ENCODE measurements at places on chromosomes 3 and 15.

DNA sequence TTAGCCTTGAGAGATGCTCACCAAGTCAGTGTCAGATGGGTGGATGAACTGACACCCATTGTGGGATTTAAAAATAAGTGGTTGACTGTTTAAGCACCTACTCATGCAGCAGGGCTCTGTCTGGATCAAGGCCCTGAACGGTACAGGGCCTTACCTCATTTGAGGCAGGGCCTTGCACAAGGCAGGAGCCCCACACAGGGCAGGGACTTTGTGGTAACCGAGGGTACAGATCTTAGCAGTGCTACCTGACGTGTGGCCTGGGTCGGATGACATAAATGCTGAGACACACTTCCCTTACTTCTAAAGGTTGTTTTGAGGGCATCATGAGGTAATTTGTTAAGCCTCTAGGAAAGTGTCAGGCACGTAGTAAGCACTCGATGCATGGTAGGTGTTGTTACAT lies 59.5 kb upstream of the PLXNA1 start:
- no peak for DNase-seq

- no peak for DNase-seq
These were observed 281.6 kb downstream of the CNTN6 start for GRCh38 chr3:1374471-1374870.

DNA sequence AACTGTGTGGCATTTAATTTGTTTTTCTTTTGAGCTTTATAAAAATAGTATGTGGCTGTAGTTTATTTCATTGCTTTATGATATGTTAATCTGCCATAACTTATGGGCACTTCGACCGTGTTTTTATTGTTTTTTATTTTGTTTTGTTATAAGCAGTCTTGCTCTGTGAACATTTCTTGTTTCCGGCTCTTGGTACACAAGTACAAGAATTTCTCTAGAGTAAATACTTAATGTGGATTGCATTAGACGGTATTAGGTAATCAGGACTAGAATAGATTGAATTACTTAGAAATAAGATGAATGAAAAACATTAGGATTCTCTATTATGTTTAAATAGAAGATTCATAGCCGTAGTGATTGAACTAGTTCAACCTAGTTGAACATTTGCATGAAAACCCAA lies 2.1 kb downstream of the ZFAND6 start:
- DNase-seq, result no peak

DNA sequence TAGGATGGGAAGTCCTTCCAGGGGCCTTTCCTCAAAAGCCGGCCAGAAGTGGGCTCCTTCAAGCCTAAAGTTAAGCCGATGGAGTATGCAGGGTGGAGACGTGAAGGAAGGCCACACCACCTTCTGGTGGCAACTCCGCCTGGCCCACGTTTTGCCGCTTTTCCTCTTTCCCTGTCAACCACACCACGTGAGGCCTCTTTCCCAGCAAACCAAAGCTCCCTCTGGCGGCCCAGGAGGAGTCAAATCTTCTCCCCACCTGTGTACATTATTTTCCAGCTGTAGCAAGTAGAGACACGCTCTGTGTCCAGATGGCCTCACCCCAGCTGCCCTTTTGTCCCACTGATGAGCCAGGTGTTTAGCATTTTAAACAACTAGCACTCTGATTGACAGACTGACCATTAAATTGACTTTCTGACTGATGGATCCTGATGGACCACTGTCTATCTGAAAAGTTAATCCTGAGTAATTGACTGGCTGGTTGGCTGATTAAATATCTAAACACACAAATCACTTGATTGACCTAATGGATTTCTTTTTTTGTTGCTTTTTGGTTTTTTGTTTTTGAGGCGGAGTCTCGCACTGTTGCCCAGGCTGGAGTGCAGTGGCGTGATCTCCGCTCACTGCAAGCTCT lies 59.6 kb upstream of the ZBTB38 start:
- DNase-seq, result no peak

GRCh38 chr15:64315216-64315615 lies 40.8 kb downstream of the CSNK1G1 start:
- DNase-seq, result no peak

DNA sequence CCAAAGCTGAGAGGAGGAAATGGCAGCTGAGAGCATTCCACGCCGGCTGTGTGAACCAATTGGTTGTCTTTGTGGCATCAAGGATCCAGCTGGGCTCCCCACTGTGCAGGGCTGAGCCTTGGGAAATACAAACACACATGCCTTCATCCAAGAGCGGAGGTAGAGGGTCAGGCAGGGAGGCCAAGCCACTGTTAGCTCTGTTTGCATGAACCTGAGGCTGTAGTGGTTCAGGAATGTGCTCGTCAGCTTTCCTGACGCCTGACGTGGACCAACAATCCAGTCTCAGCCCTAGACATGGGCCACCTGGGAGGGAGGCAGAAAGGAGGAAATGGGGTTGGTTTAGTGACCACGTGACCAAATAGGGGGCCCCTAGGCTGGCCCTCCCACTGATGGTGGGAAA lies 276.9 kb downstream of the TLE3 start:
- DNase-seq, result no peak
